ENCODE measurements at places on chromosomes 4 and X. TPM values are rescaled to one million over a fixed set of nuclear protein-coding genes. Genes with fewer than 3 reads are reported as not detected.

DNA sequence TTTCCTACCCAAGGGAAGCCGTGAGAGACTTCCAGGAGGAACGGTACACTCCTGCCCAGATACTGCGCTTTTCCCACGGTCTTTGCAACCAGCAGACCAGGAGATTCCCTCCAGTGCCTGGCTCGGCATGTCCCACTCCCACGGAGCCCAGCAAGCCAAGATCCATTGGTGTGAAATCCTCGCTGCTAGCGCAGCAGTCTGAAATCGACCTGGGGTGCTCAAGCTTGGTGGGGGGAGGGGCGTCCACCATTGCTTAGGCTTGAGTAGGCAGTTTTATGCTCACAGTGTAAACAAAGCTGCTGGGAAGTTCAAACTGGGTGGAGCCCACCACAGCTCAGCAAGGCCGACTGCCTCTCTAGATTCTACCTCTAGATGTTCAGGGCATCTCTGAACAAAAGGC is 284.8 kb upstream of the FGF13 start:
- no peak for DNase-seq

DNA sequence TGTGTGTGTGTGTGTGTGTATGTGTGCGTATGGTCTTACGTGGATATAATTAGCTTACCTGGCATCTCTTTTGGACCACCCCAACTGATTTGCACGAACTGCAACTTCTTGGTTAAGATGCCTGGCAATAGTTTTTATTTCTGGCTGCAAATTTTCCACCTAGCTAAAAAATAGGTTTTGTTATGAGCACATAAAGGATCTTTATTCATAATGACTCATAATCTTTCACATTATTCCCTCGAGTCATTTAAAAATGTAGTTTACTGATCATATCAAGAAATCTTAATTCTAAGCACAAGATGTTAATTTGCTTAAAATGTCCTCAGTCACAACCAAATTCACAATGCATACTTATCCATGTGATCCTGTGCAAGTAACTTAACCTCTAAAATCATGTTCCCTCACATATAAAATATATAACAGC is 1.5 kb downstream of the COX18 start:
- peak; percentile 10 for DNase-seq

DNA sequence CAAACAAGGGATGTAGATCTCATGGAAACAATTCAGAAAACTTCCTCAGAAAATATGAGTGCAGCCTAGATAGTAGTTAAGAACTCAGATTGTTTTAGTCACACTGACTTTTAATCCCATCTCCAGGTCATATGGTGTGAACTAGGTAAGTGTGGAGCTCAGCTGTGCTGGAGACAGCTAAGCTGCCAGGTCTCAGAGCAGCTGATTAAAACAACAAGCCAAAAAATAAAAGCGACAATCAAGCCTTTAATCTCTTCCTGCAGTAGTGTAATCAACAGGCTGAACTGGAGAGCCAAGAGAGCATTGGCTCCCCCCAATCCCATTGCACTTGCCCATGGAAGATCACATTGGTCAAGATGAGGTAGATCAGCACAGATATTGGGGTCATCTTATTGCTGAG is 98.3 kb upstream of the ATOH1 start:
- DNase-seq = no peak

DNA sequence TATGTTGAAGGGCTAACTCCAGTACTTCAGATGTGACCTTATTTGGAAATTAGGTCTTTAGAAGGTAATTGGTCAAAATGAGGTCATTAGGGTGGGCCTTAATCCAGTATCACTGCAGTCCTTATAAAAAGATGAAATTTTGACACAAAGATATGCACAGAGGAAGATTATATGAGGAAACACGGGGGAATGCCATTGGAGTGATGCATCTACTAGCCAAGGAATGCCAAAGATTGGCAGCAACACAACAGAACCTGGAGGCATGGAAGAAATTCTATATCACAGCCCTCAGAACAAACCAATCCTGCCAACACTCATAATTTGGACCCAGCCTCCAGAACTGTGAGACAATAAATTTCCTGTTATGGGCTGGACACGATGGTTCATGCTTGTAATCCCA is 17.6 kb downstream of the TRIM61 start:
- DNase-seq = no peak

The LUZP4 gene
- not detected for polyA plus RNA-seq

The LRRC66 gene
- 0.78 TPM for polyA plus RNA-seq
